RWPE2 (cell line): ENCODE measurements at places on chromosomes 5 and 9.

- DNase-seq: no peak
Observed at GRCh38 chr9:110443146-110443865, 105.6 kb upstream of the TXNDC8 start.

- no peak for DNase-seq
Observed at GRCh38 chr5:132074091-132074771, 642 bp downstream of the CSF2 start.

- DNase-seq: no peak
Observed at GRCh38 chr5:159456722-159457465, 126.6 kb upstream of the IL12B start.

DNA sequence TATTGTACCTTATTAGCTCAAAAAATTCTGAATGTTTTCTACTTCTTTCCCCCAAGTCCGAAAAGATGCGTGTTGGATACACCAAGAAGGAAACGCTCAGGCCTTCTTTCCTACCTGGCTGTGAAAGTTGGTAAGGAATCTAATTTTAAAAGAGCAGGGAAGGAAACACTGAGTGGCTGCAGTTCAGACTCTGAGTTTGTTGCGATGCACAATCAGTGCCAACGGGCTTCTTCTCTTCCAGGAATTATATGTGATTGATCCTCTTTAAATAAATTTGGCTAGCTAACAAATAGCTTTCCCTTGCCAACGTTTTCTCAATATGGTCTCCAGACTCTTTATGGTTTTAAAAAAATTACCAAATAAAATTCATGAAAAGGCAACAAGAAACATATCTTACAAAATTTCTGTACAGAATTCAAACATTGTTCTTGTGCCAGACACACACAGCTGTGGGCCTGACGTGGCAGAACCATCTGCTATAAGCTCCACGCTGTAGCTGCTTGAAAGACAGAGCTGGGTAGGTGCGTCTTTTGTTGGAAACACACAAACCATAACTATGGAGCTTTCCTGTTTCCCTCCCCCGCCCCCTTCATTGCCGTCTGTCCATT, 493.1 kb downstream of the ZNF608 start:
- DNase-seq: no peak

DNA sequence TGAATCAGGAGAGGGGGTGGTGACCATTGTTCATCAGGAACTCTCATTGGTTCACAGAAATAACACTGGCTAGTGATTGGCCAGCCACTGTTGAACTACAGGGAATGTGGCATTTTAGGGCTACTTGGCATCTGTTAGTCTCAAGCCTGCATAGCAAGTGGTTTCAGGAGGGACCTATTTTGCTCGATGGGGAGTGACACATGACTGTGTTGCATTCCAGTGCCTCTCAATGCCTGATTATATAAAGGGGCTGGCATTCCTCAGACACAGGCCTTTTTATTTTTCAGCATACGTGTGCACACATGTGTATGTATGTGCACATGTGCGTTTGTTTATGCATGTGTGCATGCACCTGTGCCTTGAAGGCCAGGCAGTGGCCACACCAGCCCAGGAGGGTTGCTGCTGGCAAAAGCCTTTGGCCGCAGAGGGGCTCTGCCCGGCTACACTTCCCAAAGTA, 23.2 kb downstream of the FGD3 start:
- DNase-seq: no peak

GRCh38 chr5:170300361-170301013, 2.9 kb upstream of the LCP2 start:
- no peak for DNase-seq
